ENCODE measurements at places on chromosomes 4 and X. TPM values are rescaled to one million over a fixed set of nuclear protein-coding genes. Genes with fewer than 3 reads are reported as not detected.

DNA sequence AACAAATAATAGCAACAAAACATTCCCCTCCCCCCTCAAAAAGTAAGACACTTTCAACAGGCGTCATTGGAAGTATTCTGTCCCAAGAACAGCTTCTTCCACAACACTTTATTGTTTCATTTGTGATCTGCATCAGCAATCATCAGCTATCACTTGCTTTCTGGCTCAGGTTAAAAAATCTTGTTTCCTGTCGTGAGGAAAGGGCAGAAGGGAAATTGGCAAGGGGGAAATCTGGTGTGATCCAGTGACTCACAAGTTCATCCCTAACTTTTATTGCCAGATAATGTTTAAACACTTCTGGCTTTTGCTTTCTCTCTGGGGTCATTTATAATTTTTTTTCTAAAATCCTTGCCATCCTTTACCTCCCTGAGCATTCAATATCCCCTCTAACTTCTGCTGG lies 247.4 kb upstream of the GIMD1 start:
- no peak for DNase-seq
- H3K4me1 ChIP-seq, result no peaks in the 10 kb centered on the region
- H3K36me3 ChIP-seq, result no peaks in the 10 kb centered on the region
- no peak overlapping the region for H3K4me3 ChIP-seq

DNA sequence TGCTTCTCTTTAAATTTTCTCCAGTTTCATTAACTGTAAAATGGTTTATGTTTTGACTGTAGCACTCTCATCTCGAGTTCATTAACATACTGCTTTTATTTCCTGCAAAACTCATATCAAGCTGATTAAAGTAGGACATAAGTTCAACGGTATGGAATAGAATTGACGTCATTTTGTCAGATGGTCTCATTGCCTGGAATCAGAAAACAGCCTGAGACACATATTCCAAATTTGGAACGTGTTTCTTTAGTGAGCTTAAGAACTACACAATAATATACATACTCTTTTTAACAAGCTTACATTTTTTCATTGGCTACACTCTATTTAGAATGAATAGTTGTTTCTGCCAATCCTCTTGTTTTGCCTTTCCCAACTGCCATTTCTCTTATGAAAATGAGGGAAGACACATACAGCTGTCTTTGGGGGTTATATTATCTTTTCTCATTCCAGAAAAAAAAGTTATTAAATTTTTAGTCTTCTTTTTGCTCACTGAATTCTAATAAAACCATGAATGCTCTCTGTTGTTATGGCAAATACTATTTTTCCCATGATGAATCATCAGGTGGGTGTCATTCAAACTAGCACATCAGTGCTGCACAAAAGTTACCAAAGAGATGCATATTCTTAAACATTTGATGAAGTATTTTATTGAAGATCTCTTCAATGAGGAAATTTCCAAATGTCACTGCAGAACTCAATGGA lies 162.8 kb downstream of the GABRB1 start:
- no peaks in the 10 kb centered on the region for H3K27me3 ChIP-seq
- H3K4me3 ChIP-seq, result no peak overlapping the region
- H3K36me3 ChIP-seq, result no peaks in the 10 kb centered on the region
- H3K4me1 ChIP-seq, result no peaks in the 10 kb centered on the region
- no peak for DNase-seq

DNA sequence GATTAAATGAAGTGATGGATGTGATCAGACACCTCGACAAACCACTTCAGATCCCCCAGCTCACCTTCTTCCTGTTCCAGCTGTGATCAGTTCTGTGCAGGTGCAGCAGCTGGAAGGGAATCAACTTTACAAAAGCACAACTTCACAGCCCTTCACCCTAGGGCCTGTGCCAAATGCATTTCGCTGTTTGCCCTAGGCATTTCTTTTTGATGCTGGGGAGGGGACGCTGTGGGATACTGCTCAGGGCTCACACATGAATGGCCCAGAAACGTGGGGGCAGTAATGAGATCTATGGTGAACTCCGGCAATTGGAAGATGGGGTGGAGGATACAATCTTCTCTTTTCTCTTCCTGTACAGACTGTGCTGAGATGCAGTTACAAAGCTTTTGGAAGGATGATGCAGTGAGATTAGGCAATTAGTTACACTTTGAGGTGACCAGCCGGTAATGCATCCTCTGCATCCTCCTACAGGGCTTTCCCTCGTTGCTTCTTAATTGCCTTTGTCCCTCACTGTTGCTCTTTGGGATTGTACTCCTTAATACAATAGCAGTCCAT lies 215.1 kb upstream of the PITX2 start:
- H3K4me1 ChIP-seq, result no peaks in the 10 kb centered on the region
- no peak overlapping the region for H3K4me3 ChIP-seq
- no peaks in the 10 kb centered on the region for H3K27me3 ChIP-seq
- H3K36me3 ChIP-seq, result no peaks in the 10 kb centered on the region

GRCh38 chr4:149997881-149998421 lies 80.3 kb upstream of the DCLK2 start:
- H3K4me1 ChIP-seq, result peaks cover 17% of the 10 kb centered on the region
- no peak overlapping the region for H3K4me3 ChIP-seq
- no peaks in the 10 kb centered on the region for H3K36me3 ChIP-seq

DNA sequence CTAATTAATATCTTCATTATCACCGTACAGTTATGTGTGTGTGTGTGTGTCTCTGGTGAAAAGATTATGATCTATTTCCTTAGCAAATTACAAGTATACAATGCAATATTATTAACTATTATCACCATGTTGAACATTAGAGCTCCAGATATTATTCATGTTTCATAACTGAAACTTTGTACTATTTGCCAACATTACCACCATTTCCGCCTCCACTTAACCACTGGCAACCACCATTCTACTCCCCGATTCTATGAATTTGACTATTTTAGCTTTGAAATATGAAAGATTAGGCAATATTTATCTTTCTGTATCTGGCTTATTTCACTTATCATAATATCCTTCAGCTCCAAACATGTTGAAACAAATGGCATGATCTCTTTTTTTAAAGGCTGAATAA lies 717.9 kb downstream of the ARAP2 start:
- no peak overlapping the region for H3K4me3 ChIP-seq
- no peaks in the 10 kb centered on the region for H3K27me3 ChIP-seq
- no peak for DNase-seq
- H3K36me3 ChIP-seq, result no peaks in the 10 kb centered on the region

GRCh38 chrX:39063037-39063436 lies 261.8 kb downstream of the MID1IP1 start:
- no peak overlapping the region for H3K4me3 ChIP-seq
- no peaks in the 10 kb centered on the region for H3K36me3 ChIP-seq
- no peaks in the 10 kb centered on the region for H3K27me3 ChIP-seq

DNA sequence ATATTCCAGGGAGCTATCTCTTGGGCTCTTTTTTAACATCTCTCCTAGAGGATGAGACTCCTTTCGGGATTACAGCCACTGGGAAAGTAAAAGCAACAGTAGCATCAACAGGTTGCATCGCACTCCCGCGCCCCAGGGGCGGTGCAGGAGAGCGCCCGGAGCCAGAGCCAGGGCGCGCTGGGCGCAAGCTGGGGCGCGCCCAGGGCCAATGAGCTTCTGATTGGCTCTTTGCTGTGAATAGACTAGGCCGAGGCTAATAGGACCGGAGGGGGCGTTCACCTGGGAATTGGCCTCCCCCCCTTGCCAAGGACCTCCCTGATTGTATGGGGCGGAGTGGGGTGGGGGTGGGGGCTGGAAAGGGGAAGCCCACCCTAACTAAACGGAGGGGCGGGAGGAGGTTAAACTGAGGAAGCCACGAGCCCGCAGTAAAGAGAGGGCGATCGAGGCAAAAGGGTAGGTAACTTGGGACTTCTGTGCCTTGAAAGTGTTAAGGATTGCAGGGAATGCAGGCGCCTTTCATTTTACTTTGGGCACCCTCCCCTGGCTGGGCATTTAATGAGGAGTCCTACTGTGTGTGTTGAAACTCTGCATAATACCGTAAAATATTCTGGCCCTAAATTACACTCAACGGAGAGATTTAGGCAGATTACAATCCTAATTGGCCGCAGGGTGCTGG lies 1.1 kb upstream of the ATOH1 start:
- no peak overlapping the region for H3K27ac ChIP-seq
- H3K4me1 ChIP-seq, result peaks cover 18% of the 10 kb centered on the region
- H3K36me3 ChIP-seq, result no peaks in the 10 kb centered on the region
- H3K4me3 ChIP-seq, result no peak overlapping the region
- peaks cover 56% of the 10 kb centered on the region for H3K27me3 ChIP-seq

- DNase-seq, result peak; percentile 80
- H3K36me3 ChIP-seq, result no peaks in the 10 kb centered on the region
- peak overlapping the region; percentile 99 for H3K27ac ChIP-seq
- H3K4me1 ChIP-seq, result peaks cover 41% of the 10 kb centered on the region
Measured at GRCh38 chr4:41883988-41884734, 51.1 kb upstream of the TMEM33 start.

DNA sequence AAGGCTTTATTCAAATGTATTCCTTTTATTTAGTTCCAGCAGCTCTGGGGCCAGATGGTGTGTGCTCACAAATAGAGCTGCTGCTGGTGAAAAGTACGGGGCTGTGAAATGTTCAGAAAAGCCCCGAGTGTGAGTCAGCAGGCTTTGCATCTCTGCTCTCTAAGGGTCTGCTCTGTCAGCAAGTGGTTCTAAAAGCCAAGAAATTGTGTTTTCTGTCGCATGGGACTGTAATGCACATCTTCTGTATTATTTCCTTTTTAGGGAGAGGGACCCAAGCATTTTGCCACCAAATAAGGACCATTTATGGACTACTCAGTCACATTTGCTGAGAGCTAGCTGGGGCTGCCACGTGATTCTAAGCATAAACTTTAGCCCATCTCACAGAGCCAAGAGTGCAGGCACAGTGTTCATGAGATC lies 82.9 kb upstream of the NHS start:
- no peaks in the 10 kb centered on the region for H3K27me3 ChIP-seq
- H3K36me3 ChIP-seq, result no peaks in the 10 kb centered on the region
- H3K27ac ChIP-seq, result no peak overlapping the region
- no peaks in the 10 kb centered on the region for H3K4me1 ChIP-seq
- H3K4me3 ChIP-seq, result no peak overlapping the region

DNA sequence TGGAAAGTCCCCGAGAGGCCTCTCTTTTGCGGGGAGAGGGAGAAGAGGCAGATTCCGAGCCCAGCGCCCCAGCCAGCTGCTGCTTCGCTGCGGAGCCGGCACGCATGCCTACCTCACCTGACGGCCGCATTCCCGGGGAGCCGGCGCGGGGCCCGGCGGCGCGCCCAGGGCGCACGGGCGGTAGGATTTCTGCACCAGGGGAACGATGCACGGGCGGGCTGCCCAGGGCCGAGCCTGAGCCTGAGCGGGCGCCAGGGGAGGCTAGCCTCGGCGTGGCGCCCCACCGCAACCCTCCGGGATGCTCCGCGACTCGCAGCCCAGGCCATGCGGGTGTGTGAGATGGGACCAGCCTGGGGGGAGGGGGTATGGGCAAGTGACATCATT lies 81.3 kb upstream of the SCML1 start:
- H3K27ac ChIP-seq, result no peak overlapping the region
- peaks cover 3% of the 10 kb centered on the region for H3K4me1 ChIP-seq
- peak overlapping the region; percentile 43 for H3K4me3 ChIP-seq
- no peaks in the 10 kb centered on the region for H3K36me3 ChIP-seq
- no peaks in the 10 kb centered on the region for H3K27me3 ChIP-seq
- DNase-seq, result peak; percentile 56

GRCh38 chrX:39388730-39389129 lies 587.5 kb downstream of the MID1IP1 start:
- H3K36me3 ChIP-seq, result no peaks in the 10 kb centered on the region
- DNase-seq, result no peak
- no peak overlapping the region for H3K27ac ChIP-seq

DNA sequence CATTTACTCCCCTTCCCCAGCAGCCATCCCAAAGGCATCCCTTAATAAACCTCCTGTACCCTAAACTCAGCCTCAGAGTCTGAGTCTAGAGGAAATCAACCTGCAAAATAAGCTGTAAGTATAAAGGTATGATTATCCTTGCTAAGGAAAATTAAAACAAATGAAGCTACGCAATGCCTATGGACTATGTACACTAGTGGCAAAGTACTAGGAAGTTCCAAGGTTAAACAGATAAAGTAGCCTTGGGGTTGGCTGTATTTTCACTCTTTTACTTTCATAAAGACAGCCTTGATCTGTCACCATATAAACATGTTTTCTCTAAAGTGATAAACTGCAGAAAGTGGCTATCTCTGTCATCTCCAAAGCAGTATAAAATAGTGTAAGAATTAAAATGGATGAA lies 35.9 kb downstream of the MAP3K15 start:
- H3K27ac ChIP-seq, result no peak overlapping the region
- H3K4me1 ChIP-seq, result no peaks in the 10 kb centered on the region
- DNase-seq, result no peak

DNA sequence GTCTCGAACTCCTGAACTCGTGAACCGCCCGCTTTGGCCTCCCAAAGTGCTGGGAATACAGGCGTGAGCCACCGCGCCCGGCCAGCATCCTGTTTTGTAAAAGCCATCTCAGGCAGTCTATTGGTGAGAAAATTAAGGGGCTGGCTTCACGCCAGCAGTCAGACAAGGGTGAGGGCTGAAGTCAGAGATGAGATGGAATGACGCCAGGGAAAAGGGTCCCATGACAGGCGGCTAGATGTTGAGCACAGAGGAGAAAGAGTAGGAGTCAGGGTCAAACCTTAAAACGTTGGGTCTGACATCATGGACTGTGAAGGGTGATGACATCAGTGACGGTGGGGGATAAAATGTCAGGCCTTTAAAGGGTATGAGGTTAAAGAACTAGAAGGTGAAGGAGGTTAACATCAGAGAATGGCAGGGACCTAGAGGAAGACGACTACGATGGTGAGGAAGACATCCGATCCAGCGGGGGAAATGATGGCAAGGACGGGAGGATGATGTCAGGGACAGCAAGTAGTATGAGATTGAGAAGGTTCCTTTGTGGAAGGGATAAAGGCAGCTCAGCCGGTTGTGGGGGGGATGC lies 504 bp upstream of the RBM3 start:
- H3K27me3 ChIP-seq, result no peaks in the 10 kb centered on the region
- H3K4me1 ChIP-seq, result peaks cover 11% of the 10 kb centered on the region
- H3K27ac ChIP-seq, result peak overlapping the region; percentile 91
- peak; percentile 40 for DNase-seq
- peaks cover 15% of the 10 kb centered on the region for H3K36me3 ChIP-seq

- H3K36me3 ChIP-seq, result no peaks in the 10 kb centered on the region
- no peak for DNase-seq
- H3K27me3 ChIP-seq, result no peaks in the 10 kb centered on the region
- H3K4me1 ChIP-seq, result peaks cover 88% of the 10 kb centered on the region
- H3K4me3 ChIP-seq, result peak overlapping the region; percentile 38
Measured at GRCh38 chr4:7906171-7906701, 33.4 kb downstream of the AFAP1 start.

DNA sequence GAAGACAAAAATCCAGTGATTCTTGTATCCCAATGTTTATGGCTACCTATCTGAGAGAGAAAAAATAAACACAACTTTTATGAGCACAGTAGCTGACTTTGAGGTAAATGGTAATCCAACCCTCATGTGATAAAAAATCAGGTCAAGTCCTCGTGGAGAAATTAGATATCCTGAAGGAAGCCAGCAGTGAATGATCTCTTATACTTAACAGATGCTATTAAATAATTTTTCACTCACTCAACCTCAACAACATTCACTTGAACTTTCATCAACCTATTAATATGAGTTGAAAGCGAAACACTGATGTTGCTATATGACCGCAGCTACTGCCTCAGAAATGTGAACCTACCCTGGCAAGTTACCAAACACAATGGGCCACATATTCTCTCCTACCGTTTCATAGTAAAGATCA lies 105.4 kb downstream of the GPC3 start:
- H3K4me1 ChIP-seq, result no peaks in the 10 kb centered on the region
- no peak overlapping the region for H3K4me3 ChIP-seq
- H3K27me3 ChIP-seq, result 0 out of 2 replicates have a peak, but pooled peaks cover 6% of the 10 kb centered on the region
- no peak overlapping the region for H3K27ac ChIP-seq

The CLNK gene
- not detected for polyA plus RNA-seq

The PHOX2B gene
- polyA plus RNA-seq, result 2.2 TPM

The VCX3B gene
- polyA plus RNA-seq, result 0.12 TPM

The JADE1 gene
- 9.1 TPM for polyA plus RNA-seq

The RTL5 gene
- polyA plus RNA-seq, result 1.8 TPM

The STOX2 gene
- polyA plus RNA-seq, result 0.49 TPM

Data from SK-N-SH (cell line).